Spinal cord (tissue), 10 donors: ENCODE measurements at places on chromosomes 11 and 22. TPM values are rescaled to one million over a fixed set of nuclear protein-coding genes. Genes with fewer than 3 reads are reported as not detected.

Gene CBLIF
- polyA plus RNA-seq, result not detected

Gene FXYD2
- polyA plus RNA-seq, result 1.3 TPM

Gene CASP5
- polyA plus RNA-seq, result not detected

Gene MS4A2
- polyA plus RNA-seq, result not detected
